Fibroblast of skin of abdomen (primary cell): ENCODE measurements at places on chromosomes 4 and X.

GRCh38 chrX:108165383-108166111, 74.0 kb downstream of the ATG4A start:
- DNase-seq, result peak; percentile 40

GRCh38 chr4:145521282-145521681, 39.6 kb downstream of the SMAD1 start:
- no peak for DNase-seq

- peak; percentile 83 for DNase-seq
Observed at GRCh38 chr4:188976644-188977115, 837.4 kb downstream of the TRIML1 start.

GRCh38 chr4:1297456-1298325, 8.0 kb downstream of the MAEA start:
- no peak for DNase-seq

- no peak for DNase-seq
Observed at GRCh38 chr4:15944895-15945294, 6.4 kb upstream of the FGFBP1 start.

DNA sequence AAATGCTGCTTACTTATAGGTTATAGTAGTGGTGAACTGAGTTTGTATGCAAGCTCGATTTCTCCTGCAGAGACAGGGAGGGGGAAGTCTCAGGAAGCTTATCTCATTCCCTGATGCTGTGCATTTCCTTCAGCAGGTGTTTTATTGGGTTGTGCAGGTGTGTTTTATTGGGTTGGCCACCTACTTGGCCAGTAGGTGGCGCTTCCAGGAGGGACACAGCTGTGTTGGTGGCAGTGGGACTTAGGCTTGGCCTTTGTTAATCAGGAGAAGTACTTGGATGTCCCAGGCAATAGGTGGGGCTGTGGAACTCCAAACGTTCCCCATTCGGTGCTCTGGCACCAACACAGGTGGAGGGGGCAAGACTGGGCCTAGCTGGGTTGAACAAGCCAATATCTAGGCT, 196.0 kb upstream of the DCAF8L1 start:
- no peak for DNase-seq

- peak; percentile 26 for DNase-seq
Observed at GRCh38 chrX:149313871-149314371, 191.2 kb downstream of the IDS start.

- DNase-seq, result no peak
Observed at GRCh38 chr4:11483046-11483445, 54.4 kb upstream of the HS3ST1 start.
